ELR (cell line): ENCODE measurements at places on chromosomes 2 and 18.

DNA sequence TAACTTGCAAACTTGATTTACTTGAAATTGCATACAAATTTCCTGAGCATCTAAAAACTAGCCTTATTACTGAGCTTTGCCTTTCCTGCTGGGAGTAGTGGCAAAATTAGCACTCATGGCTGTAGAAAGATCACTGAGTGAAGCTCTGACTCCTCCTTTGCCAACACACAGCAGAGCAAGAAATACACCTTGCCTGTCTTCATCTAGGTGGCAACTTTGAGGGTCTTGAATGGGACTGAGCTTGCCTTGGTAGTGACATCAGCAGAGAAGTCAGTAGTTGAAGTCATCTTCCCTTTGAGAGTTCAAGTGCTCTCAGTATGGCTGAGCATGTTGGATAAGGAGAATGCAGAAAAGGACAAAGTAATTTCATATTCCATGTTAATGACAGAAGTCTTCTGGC is 5.9 kb downstream of the RRM2 start:
- no peak for DNase-seq

DNA sequence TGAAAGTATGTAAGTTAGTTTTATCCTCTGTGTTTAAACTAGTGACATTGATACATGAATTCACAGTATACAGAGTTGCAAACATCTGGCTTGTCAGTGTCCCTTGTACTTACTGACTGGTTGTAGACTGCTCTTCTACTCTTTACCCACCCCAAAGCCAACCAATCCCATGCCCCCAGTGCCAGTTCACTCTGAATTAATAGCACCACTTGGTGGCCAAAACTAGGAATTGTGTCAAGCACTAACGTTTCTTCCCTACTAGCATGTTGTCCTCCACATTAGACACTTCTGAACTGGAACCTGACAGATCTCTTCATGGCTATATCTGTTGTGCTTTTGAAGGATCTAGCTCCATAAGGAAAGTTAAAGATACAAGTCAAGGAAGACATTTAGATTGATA is 27.2 kb upstream of the OTX1 start:
- peak; percentile 71 for DNase-seq

- peak; percentile 52 for DNase-seq
Observed at GRCh38 chr2:120105360-120105759, 92.5 kb downstream of the EPB41L5 start.

- no peak for DNase-seq
Observed at GRCh38 chr18:36405611-36406010, 108.1 kb downstream of the FHOD3 start.

DNA sequence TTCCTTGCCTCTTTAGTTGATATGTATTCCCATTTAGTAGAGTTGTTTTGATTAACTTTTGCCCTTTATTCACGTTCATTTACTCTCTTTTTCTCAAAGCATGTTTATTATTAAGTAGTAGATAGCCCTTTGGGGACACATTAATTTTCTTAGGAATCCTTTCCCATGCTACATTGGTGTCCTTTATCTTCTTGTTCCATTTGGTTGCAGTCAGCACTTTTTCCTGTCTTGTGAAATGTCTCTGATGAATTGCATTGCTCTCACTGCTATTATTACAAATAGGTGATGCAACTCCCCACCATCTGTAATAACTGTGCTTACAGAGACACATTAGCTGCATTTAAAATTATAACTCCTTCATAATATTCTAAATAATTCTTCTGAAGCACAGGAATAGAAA is 428.5 kb upstream of the CNTNAP5 start:
- DNase-seq = no peak

DNA sequence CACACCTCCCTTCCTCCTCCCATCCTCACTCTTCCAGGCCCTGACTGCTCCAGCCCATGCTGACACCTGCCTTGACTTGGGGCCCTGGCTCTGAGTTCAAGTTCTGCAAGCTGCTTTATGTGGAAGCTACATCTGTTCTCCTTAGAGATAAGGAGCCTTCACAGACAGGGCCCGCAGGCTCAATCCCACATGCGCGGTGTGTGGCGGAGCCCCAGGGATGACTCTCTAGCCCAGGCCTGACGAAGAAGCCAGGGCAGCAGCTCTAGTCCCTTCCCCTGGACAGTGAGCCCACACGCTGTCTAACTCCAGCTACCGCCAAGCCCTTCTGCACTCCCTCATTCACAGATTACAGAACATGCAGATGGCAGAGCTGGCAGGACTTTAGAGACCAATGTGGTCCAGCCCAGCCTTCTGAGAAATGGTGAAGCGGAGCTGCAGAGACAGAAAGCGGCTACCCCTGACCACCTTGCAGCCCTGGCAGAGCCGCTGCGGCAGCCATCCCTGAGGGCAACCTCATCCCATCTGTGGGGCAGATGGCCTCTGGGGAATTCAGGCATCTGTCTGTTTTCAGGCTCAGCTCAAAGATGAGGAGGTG is 304.3 kb downstream of the CELF4 start:
- no peak for DNase-seq

GRCh38 chr2:127205218-127206125 is 14.6 kb downstream of the CYP27C1 start:
- DNase-seq = no peak

- DNase-seq = no peak
Observed at GRCh38 chr18:6876641-6877041, 147.1 kb downstream of the ARHGAP28 start.

GRCh38 chr18:60978338-60978737 is 354.9 kb upstream of the CDH20 start:
- DNase-seq = peak; percentile 20

DNA sequence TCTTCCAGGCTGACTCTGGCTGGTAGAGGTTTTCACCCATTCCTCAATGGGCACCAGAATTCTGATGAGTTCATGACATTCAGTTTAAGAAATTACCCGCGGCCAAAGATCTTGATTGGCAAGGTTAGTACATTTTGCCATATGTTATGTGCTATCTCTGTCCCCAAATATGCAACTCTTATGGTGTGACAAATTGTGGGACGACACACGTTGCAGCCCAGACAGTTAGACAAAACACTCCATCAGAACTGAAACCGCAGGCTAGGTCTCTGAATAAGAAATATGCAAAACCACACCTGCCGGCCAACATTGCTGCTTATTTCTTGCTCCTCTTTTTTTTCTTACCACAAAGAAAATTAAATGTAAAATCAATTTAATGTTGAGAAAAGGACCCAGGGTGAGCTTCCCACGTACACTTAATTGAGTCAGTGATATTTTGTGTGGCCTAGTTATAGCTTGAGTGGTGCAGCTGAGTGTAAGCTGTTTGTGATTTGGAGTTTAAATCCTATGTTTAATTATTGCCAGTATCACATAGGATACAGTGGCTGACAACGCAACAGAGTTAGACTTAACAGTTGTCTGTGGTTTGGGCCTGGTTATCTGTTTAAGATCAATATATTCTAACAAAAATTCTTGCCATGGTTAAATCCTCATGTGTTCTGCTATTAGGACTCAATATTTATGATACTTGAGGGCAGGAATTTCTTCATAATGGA is 35.7 kb upstream of the LTBP1 start:
- no peak for DNase-seq

DNA sequence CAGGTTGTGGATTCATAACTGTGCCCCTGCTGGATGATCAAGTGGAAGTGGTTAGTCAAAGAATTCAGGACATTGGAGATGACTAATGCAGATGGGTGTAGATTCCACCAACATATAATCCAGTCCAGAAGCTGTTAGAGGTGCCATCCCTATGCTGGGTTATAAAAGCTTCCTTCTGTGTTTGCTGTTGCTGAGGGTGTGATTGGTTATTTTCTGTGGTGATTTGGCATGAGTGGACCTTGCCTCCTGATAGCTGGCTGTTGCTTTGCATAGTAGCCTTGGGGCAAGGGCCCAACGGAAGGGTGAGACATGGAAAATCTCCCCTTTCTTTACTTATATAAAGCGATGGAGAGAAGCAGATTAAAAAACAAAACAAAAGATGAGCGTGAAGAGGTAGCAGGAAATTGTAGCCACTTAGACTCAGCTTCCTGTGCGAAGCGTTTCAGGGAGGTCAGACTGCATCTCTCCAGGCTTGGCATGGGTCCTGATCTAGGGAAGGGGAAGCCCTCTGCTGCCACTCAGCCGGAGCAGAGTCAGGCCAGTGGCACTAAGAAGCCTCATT is 190.4 kb downstream of the FMNL2 start:
- peak; percentile 96 for DNase-seq

DNA sequence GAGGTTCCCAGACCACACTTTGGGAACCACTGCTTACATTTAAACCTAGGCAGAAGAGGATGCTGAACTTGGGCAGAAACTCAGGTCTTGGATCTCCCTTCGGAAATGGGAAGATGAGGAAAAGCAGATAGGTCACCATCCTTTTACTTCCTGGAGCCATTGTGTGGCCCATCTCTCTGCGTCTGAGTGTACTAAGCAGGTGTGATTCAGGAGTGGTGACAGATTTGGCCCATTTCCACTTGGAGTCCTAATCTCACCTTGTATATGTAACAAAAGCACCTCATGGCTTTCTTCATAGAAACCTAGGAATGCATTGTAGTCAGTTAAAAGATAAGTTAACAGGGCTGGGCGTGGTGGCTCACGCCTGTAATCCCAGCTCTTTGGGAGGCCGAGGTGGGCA is 71.0 kb downstream of the PRKCE start:
- DNase-seq = no peak

DNA sequence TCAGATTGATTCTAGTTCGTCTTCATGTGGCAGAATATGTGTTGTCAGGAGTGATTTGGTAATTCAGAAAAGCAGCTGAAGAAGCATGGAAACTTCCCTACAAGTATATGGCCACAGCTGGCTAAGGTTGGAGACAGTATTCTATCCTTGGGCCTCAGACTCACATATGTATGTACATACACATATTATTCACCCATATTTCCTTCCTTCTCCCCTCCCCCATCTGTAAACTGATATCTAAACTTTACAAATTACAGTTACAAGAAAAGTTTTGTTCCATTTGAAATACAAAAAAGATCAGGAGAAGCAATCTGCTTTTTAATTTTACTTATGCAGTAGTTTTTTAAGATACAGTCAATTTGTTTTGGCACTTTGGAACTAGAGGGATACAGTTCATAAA is 3.1 kb downstream of the SP3 start:
- peak; percentile 37 for DNase-seq

- DNase-seq = peak; percentile 90
Observed at GRCh38 chr2:66509326-66509811, 74.4 kb downstream of the MEIS1 start.

DNA sequence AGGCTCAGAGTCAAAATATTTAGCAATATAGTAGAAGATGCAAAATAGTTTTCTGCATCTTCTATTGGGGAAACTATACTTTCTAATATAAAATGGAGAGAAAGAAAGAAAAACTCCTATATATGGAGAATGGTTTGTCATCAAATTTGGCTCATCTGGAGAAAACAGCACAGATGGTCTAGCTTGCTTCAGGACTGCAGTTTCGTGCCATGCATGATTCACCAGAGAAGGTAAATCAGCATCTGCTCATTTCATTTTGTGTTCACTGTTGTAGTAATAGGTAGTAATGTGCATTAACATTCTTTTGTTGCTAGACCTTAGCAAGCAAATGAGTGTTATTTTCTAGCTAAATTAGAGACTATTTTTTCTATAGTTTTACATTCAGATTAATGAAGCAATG is 179.0 kb downstream of the ASXL3 start:
- DNase-seq = no peak

- peak; percentile 66 for DNase-seq
Observed at GRCh38 chr2:74439803-74440377, 1.8 kb downstream of the RTKN start.
